ENCODE measurements at places on chromosomes 4 and X. TPM values are rescaled to one million over a fixed set of nuclear protein-coding genes. Genes with fewer than 3 reads are reported as not detected.

- no peak for ATAC-seq
Observed at GRCh38 chrX:153460826-153461225, 9.6 kb downstream of the HAUS7 start.

NHSL2 gene
- total RNA-seq, result 1.2 TPM

- no peak for ATAC-seq
Observed at GRCh38 chrX:138710866-138711341, 613 bp downstream of the FGF13 start.

- ATAC-seq, result no peak
Observed at GRCh38 chrX:24100713-24101112, 46.0 kb downstream of the EIF2S3 start.

GRCh38 chr4:19592391-19592790 is 659.3 kb upstream of the SLIT2 start:
- no peak for ATAC-seq
